ENCODE measurements at places on chromosomes 6 and 20.

DNA sequence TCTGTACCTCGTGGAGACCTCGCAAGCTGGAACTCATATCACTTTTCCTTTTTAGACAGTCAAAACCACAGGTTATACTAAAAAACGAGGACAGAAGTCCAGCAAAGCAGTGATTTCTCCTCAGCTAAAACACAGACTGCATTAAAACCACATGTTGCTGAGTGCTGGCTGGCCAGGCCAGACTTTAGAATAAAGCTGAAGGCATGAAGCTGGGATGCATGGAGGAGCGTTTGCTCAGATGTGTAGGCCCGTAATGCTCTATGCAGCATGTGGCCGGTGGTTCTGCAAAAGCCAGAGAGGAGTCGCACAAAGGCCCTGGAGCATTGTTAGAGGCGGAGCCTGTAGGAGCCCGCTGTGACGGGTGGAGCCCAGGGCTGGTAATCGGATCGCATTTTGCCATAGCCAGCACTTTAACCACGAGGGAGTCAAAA, 83.6 kb downstream of the SMOC2 start:
- no peak overlapping the region for H3K4me3 ChIP-seq
- ATAC-seq = no peak
- no peaks in the 10 kb centered on the region for H3K27me3 ChIP-seq
- H3K27ac ChIP-seq = no peak overlapping the region

DNA sequence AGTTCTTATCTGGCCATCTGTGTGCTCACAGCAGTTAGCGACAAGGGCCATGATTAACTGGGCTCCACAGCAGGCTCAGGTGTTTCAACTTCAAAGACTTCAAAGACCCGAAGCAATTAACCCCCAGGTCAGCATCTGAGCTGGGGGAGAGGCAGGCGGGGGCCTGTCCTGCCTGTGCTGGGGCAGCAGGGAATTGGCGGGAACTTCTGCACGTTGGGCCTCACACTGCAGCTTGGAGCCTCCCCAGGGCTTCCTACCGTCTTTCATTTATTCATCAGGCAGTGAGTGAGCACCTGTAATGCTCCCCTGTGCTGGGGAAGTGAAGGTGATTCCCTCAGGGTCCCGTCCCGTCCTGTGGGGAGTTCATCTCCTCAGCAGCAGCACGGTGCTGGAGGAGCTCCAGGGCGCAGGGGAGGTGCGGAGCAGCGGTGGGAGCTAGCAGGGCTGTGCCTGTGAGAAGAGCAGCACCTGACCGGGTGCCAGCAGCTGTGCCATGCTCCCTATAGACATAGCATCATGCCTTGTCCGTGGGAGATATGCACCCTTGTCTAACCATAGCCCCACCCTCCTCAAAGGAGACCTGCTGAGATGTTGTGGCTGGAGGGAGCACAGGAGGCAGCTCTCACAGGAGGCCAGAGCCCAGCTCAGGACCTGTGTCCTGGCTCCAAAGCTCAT, 51.8 kb upstream of the FRMD1 start:
- H3K27me3 ChIP-seq = peaks cover 19% of the 10 kb centered on the region
- no peak overlapping the region for H3K4me3 ChIP-seq
- H3K4me1 ChIP-seq = no peaks in the 10 kb centered on the region
- ATAC-seq = no peak

- no peak overlapping the region for H3K27ac ChIP-seq
- no peaks in the 10 kb centered on the region for H3K36me3 ChIP-seq
- no peak overlapping the region for H3K4me3 ChIP-seq
Measured at GRCh38 chr20:5735845-5736510, 14.2 kb upstream of the SHLD1 start.

DNA sequence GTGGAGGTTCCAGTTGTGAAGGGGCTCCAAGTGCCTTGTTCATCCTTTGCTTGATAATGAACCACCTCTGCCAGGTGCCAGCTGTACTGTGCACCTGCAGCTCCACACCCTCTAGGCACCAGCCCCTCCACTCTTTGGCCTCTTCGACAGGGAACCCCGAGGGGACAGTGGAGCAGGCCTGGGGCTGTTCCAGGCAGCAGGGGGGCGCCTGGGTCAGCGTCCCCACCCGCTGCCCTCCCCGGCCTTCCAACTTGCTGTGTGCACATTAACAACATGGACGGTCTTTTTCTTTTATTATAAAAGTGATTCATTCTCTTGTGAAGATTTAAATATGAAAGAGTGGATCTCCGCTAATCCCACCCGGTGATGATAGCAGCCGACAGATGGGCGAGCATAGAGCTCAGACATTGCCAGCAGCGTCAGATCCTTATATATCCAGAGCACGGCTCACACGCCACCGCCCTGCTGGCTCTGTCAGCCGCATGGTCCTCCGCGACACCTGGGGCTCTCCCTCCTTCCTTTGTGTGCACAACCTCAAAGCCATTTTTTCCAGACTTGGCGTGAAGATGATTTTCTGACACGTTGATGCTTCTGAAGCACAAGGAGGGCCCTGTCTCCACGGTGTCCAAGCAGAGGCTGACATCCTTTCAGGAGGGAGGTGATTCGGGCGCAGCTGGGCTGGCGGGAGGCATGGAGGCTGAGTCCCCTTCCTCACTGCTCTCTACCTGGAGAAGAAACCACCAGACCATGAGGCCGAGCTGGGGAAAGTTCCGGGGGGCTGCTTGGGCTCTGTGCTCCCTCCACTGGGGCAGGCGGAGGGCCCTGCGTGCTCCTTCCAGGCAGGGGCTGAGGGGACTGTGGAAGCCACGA, 22.2 kb upstream of the MRGBP start:
- peak overlapping the region; percentile 48 for H3K27ac ChIP-seq
- H3K4me1 ChIP-seq = peaks cover 23% of the 10 kb centered on the region
- ATAC-seq = no peak
- peak overlapping the region; percentile 23 for H3K4me3 ChIP-seq

DNA sequence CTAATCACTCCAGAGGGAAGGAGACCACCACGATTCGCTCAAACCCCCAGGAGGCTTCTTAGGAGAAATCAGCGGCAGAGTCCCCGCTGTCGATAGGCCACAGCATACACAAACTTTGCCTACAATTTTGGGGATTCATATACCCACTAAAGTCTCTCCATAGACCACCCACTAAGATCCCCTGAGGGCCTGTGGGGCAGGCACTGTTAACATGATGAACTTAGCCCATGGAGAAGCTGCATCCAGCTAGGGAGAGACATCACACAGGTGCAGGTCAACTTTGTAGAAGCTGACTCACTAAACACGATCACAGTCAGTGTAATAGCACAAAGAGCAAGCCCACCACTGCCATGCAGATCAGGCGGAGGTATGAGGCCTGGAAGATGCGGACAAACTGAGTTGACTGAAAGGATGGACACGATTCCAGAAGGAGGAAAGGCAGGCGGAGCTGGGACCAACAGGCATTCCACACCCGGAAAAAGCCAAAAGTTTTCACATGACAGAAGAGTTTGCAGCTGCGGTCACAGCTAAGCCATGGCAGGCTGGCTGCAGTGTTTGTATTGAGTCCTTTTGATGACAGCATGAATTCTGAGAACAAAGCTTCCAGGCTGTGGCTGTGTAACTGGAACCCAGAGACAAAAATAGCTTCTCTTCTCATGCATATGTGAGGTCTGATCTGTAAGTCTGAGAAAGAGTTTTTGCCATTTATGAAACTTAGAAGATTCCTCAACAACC, 75.7 kb upstream of the QKI start:
- H3K4me3 ChIP-seq = no peak overlapping the region
- no peak for ATAC-seq
- H3K27ac ChIP-seq = no peak overlapping the region
- H3K4me1 ChIP-seq = no peaks in the 10 kb centered on the region
- H3K36me3 ChIP-seq = no peaks in the 10 kb centered on the region
